ENCODE measurements at places on chromosomes 1 and 21. TPM values are rescaled to one million over a fixed set of nuclear protein-coding genes. Genes with fewer than 3 reads are reported as not detected.

Gene NPHS2
- 527 TPM for polyA plus RNA-seq

Gene ADORA3
- 0.55 TPM for polyA plus RNA-seq

Gene SAMD11
- 42.7 TPM for polyA plus RNA-seq

Gene RBBP5
- 21.4 TPM for polyA plus RNA-seq

Gene HMGN2
- polyA plus RNA-seq = 1,175 TPM

Gene CLCNKA
- 13.0 TPM for polyA plus RNA-seq

Gene MNDA
- polyA plus RNA-seq = 4.0 TPM

Gene NUF2
- 34.4 TPM for polyA plus RNA-seq

Gene C1orf185
- polyA plus RNA-seq = not detected

Gene FAAH
- 19.5 TPM for polyA plus RNA-seq

Gene AMPD1
- not detected for polyA plus RNA-seq

Gene ZNF683
- not detected for polyA plus RNA-seq

Gene MTF1
- 9.7 TPM for polyA plus RNA-seq

Gene CD53
- 6.7 TPM for polyA plus RNA-seq

Gene PAQR6
- polyA plus RNA-seq = 3.0 TPM

Gene KRTAP12-2
- polyA plus RNA-seq = not detected

Gene INSRR
- polyA plus RNA-seq = 2.1 TPM

Gene TMEM269
- polyA plus RNA-seq = 0.44 TPM

Gene VCAM1
- 41.7 TPM for polyA plus RNA-seq

Gene OR10J1
- polyA plus RNA-seq = not detected

Gene TM2D1
- 75.7 TPM for polyA plus RNA-seq

Gene NUP210L
- polyA plus RNA-seq = 0.04 TPM

Gene COL11A1
- 7.0 TPM for polyA plus RNA-seq

Gene IL20
- not detected for polyA plus RNA-seq

Gene LRRC71
- polyA plus RNA-seq = 0.26 TPM

Gene SEMA6C
- polyA plus RNA-seq = 22.8 TPM

Gene PTTG1IP
- polyA plus RNA-seq = 279 TPM

Gene CFAP107
- 1.3 TPM for polyA plus RNA-seq

Gene TRAPPC3
- polyA plus RNA-seq = 62.6 TPM

Gene TMEM125
- polyA plus RNA-seq = 13.6 TPM

Gene AMY1C
- not detected for polyA plus RNA-seq

Gene RAP1A
- polyA plus RNA-seq = 85.6 TPM

Gene TDRD5
- polyA plus RNA-seq = 5.4 TPM

Gene PYHIN1
- polyA plus RNA-seq = 0.28 TPM

Gene TMEM52
- 0.90 TPM for polyA plus RNA-seq

Gene S100A5
- 1.2 TPM for polyA plus RNA-seq

Gene RPTN
- not detected for polyA plus RNA-seq

Gene KCTD3
- 78.1 TPM for polyA plus RNA-seq

Gene FGR
- 1.8 TPM for polyA plus RNA-seq

Gene KIF26B
- polyA plus RNA-seq = 29.8 TPM

Gene LIPI
- polyA plus RNA-seq = 0.22 TPM

Gene ORC1
- polyA plus RNA-seq = 8.2 TPM

Gene BSND
- polyA plus RNA-seq = 5.5 TPM

Gene ETV3L
- polyA plus RNA-seq = not detected

Gene LINGO4
- polyA plus RNA-seq = not detected

Gene MGST3
- polyA plus RNA-seq = 203 TPM

Gene ANGPTL1
- 7.8 TPM for polyA plus RNA-seq

Gene PLA2G4A
- polyA plus RNA-seq = 11.6 TPM

Gene WDR64
- polyA plus RNA-seq = 0.44 TPM

Gene LAD1
- 36.8 TPM for polyA plus RNA-seq

Gene RNU1-1
- polyA plus RNA-seq = not detected

Gene CSF3R
- 3.6 TPM for polyA plus RNA-seq

Gene GBP6
- not detected for polyA plus RNA-seq

Gene HRNR
- polyA plus RNA-seq = 0.19 TPM

Gene FCRL4
- polyA plus RNA-seq = not detected

Measured in right renal cortex interstitium (tissue), 3 donors.